ENCODE measurements at places on chromosomes 6 and 20.

- no peak for DNase-seq
Observed at GRCh38 chr6:129270450-129270849, 387.5 kb downstream of the LAMA2 start.

GRCh38 chr6:7588506-7588905 lies 1.5 kb upstream of the SNRNP48 start:
- no peak for DNase-seq

GRCh38 chr20:23086931-23087411 lies 847 bp upstream of the CD93 start:
- DNase-seq = no peak

DNA sequence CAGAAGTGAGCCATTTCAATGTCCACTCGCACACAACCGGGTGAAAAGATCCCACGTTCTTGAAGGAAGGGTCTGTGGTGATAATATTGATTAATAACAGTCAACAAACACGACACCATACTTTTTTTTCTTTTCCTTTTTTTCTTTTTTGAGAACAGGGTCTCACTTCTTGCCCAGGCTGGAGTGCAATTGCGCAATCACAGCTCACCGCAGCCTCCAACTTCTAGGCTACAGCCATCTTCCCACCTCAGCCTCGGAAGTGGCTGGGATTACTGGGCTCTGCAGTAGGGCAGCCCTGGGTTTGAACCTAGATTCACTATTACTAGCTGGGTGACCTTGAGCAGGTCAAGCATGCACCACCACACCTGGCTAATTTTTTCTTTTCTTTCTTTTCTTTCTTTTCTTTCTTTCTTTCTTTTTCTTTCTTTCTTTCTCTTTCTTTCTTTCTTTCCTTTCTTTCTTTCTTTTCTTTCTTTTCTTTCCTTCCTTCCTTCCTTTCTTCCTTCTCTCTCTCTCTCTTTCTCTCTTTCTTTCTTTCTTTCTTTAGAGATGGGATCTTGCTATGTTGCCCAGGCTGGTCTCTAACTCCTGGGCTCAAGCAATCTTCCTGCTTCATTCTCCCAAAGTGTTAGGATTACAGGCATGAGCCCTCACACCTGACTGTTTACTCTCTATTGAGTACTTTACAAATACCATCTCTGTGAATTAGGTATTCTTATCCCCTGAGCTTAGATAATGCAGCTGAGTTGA lies 123.9 kb downstream of the SNX5 start:
- DNase-seq = no peak

DNA sequence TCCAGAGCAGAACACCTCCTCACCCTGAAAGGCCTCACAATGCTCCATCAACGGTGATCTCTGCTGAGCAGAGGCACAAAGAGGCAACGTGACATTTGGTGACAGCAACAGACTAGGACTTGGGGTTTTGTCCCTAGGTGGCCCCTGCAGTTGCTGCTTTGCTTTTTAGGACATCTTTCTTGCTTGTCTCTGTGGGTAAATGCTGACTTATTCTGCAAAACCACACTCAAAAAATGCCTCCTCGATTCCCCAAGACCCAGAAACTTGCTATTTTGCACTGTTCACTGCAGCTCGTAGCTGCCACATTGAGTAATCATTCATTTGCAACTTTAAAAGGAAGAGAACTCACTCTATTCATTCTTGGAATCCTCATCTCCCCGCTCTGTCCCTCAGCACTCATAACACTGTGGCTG lies 209.9 kb downstream of the LY86 start:
- DNase-seq = no peak

GRCh38 chr6:156992020-156992804 lies 215.0 kb downstream of the ARID1B start:
- DNase-seq = no peak

DNA sequence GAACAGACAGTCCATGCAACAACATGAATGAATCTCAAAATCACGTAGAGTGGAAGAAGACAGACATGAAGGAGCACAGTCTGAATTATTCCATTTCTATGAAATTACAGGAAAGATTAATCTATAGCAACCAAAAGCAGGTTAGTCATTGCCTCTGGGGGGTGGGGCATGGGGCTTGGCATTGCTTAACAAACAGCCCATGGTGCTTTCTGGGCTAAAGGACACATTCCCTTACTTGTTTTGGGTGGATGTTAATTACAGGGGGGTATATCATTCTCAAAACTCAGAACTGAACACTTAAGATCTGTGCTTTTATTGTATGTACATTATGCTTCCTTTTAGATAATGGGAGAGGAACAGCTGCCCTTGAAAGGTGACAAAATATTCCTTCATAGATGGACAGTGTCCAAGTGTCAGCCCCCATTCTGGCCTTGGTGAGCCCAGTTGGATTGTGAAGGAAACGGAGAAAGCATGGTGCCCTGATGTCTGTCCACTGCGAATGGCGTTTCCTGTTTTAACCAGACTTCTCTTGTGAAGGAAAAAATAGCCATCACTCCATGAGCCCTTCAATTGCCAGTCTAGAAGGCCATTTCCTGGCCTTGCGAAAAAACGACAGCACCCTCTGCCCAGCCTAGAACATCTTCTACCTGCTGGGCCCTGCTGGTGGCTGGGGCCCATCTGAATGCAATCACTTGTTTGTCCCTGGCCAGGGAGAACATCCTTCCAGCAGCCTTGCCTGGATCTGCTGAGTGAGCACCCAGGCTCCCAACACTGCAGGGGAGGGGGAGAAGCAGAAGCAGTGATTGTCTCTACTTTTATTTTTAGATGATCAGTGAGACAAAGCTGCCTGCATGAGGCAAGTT lies 179.7 kb downstream of the BCAS1 start:
- no peak for DNase-seq

DNA sequence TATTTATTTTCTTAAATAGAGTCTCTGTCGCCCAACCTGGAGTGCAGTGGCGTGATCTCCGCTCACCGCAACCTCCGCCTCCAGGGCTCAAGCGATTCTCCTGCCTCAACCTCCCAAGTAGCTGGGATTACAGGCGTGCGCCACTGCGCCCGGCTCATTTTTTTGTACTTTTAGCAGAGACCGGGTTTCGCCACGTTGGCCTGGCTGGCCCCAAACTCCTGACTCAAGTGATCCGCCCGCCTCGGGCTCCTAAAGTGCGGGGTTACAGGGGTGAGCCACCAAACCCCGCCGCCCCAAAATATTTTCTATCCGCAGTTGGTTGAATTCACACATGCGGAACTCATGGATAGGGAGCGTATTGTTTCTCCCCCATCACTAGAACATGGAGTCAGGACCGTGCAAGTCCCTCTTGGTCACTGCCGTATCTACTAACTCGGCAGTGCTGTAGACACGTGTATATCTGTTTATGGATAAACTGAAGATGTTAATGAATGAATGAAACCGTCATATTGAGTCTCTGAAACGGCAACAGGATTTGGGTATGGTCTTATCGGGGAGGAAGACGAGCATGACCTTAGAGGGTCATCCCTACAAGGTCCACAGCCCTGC lies 904 bp downstream of the MKKS start:
- DNase-seq = no peak

DNA sequence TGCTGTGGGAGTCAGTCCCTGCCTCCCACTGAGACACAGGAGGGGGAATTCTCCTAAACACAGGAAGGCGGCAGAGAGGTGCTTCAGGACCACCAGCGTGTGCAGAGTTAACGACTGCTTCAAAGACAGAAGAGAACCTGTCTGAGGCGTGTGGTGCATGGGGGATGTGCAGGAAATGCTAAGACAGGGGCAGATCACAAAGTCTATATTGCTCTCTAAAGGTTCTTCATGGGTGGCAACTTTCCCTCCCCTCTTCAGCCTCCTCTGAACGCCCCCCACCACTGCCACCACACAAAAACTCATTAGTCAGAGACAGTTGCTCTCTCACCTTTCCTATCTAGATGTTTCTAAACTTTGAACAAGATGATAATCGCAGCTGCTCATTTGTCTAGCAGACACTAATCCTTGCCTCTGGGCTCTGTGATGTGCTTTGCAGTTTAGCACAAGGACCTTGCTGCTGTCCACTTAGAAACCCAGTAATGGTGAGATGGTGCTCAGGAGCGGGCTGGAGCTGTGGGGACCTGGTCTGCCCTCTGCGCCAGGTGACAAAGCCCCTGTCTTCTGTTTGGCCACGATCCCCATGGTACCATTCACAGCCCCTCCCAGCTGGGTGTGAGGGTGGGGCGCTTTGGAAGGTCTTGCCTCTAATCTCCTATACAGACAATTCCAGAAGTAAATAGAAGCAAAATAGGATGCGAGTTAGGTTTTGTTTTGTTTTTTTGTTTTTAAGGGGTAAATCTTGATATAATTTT lies 219.6 kb downstream of the NRN1 start:
- no peak for DNase-seq

DNA sequence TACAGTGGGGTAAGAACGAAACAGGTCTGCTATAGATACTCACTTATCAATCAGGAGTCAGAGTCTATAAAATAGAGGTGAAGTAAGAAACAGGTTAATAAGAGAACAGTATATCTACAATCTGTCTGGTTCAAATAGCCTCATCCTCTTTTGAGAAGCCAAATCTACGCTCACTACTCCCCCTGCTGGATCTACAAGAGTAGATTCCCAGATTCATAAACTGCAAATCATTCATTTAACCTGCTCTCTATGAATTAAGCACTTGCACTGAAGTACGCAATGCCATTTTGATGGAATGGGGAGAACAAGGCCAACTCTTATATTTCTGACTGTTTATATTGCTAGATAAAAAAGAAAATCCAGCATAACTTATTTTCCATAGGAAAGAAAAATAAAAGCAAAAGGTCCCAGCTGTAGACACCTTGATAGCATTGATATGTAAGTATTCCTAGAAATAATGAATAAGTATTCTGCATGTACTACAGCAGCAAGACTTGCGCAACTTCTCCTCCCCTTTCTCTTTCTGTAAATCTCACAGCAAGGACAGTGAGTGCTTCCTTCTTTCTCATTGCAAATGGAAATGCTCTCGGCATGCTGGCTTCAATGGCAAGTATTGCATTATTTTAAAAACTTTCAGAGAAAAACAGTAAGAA lies 92.3 kb downstream of the RFX6 start:
- no peak for DNase-seq

DNA sequence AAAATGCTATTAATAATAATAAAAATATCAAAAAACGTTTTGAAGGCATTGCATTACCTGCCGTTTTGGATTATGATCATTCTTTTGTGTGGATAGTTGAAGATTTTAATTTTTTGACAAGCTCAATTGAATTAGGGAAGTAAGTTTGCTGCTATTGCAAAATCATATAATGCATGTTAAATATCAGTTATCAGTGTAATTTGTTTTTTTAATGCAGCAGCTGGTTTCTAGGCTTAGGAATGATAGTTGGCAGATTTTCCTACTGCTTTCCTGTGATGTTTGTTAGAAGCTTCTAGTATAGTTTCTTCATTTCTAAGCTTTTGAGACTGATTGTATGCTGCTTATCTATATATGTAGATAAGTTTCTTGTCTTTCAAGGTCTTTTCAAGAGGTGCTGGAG lies 99.0 kb downstream of the JARID2 start:
- no peak for DNase-seq

- DNase-seq = no peak
Observed at GRCh38 chr6:37135835-37136694, 33.9 kb upstream of the PIM1 start.
